ENCODE measurements at places on chromosomes 7 and 10. TPM values are rescaled to one million over a fixed set of nuclear protein-coding genes. Genes with fewer than 3 reads are reported as not detected.
A peak's percentile ranks its signal among the peaks of the same experiment; 100 is the strongest.

GRCh38 chr10:85643171-85643844 lies 723.3 kb downstream of the GRID1 start:
- no peak for DNase-seq
- H3K4me3 ChIP-seq = no peak overlapping the region
- no peaks in the 10 kb centered on the region for H3K27me3 ChIP-seq
- H3K4me1 ChIP-seq = no peaks in the 10 kb centered on the region
- H3K36me3 ChIP-seq = no peaks in the 10 kb centered on the region
- H3K27ac ChIP-seq = no peak overlapping the region

- H3K4me1 ChIP-seq = no peaks in the 10 kb centered on the region
- no peaks in the 10 kb centered on the region for H3K36me3 ChIP-seq
Measured at GRCh38 chr10:97074256-97075145, 111.3 kb downstream of the SLIT1 start.

Gene PNLIPRP1
- not detected for polyA plus RNA-seq

Gene SYT15
- 0.05 TPM for polyA plus RNA-seq

GRCh38 chr10:48803801-48804584 lies 119.3 kb downstream of the WDFY4 start:
- DNase-seq = peak; percentile 10
- no peak overlapping the region for H3K27ac ChIP-seq
- H3K4me3 ChIP-seq = no peak overlapping the region
- H3K4me1 ChIP-seq = no peaks in the 10 kb centered on the region

Gene FAM25G
- polyA plus RNA-seq = not detected

GRCh38 chr7:91019686-91020385 lies 244.4 kb upstream of the FZD1 start:
- no peak overlapping the region for H3K27ac ChIP-seq
- no peaks in the 10 kb centered on the region for H3K27me3 ChIP-seq
- H3K4me3 ChIP-seq = no peak overlapping the region
- no peaks in the 10 kb centered on the region for H3K36me3 ChIP-seq

DNA sequence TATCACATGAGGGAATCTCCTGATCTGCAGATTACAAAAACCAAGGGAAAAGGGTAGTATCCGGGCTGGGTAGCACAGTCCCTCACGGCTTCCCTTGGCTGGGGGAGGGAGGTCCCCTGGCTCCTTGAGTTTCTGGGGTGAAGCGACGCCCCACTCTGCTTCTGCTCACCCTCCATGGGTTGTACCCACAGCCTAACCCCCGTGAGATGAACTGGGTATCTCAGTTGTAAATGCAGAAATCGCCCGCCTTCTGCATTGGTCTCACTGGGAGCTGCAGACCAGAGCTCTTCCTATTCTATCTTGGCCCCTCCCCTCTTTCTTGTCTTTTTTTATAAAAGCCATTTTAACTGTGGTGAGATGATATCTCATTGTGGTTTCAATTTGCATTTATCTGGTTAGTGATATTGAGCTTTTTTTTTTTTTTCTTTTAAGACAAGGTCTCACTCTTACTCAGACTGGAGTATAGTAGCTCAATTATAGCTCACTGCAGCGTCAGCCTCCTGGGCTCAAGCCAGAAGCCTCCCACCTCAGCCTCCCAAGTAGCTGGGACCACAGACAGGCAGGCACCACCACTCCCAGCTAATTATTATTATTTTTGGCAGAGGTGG lies 87.8 kb downstream of the ABCC2 start:
- H3K36me3 ChIP-seq = no peaks in the 10 kb centered on the region
- H3K4me1 ChIP-seq = peaks cover 19% of the 10 kb centered on the region
- no peak overlapping the region for H3K4me3 ChIP-seq
- H3K27me3 ChIP-seq = no peaks in the 10 kb centered on the region

DNA sequence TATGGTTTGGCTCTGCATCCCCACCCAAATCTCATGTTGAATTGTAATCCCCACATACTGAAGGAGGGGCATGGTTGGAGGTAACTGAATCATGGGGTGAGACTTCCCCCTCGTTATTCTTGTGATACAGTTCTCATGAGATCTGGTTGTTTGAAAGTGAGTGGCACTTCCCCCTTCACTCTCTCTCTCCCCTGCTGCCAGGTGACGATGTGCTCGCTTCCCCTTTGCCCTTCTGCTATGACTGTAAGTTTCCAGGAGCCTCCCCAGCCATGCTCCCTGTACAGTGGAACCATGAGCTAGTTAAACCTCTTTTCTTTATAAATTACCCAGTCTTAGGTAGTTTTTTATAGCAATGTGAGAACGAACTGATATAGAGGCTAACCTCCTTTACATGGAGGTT lies 16.6 kb downstream of the PLPP4 start:
- no peak for DNase-seq
- no peak overlapping the region for H3K27ac ChIP-seq
- no peaks in the 10 kb centered on the region for H3K27me3 ChIP-seq

All from naive thymus-derived CD4-positive, alpha-beta T cell (primary cell).